ENCODE measurements at places on chromosomes 7 and 10.

- peak; percentile 9 for DNase-seq
These were observed 46.4 kb downstream of the ESYT2 start for GRCh38 chr7:158782761-158783401.

DNA sequence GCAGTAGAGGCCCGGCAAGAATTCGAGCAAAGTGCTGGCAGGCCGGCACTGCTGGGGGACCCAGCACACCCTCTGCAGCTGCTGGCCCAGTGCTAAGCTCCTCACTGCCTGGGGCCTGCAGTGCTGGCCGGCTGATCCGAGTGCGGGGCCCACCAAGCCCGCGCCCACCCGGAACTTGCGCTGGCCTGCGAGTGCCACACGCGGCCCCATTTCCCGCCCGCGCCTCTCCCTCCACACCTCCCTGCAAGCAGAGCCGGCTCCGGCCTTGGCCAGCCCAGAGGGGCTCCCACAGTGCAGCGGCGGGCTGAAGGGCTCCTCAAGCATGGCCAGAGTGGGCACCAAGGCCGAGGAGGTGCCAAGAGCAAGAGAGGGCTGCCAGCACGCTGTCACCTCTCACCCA lies 3.1 kb downstream of the DYDC2 start:
- no peak for DNase-seq

- no peak for DNase-seq
These were observed 68.9 kb downstream of the COL13A1 start for GRCh38 chr10:69870591-69870990.

DNA sequence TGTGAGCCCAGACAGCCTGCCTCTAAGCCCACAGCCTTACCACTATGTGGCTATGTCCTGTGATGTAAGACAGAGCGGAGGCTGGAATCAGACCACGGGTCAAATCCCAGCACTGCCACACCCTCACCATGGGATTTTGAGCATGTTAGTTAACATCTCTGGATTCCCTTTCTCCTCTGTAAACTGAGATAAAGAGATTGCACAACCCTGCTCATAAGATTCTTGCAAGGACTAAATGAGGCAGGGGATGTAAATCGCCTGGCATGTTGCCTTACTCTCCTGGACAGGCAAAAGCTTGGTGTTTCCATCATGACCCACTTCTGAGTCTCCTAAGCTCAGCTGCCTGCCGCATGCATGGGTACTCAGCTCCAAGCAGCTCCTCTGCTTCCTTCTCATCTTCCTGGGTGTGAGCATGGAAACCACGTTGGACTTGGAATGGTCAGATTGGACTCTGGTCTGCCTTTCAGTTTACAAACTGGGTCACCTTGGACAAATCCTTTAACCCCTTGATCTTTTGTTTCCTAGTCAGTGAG lies 41.3 kb upstream of the MTURN start:
- DNase-seq: no peak

- DNase-seq: no peak
These were observed 142.6 kb upstream of the LSM8 start for GRCh38 chr7:118041251-118041878.

- no peak for DNase-seq
These were observed 511.0 kb upstream of the COBL start for GRCh38 chr7:51827631-51828030.

Data from neural progenitor cell (in vitro differentiated cells).